Stimulated activated CD4-positive, alpha-beta T cell treated with anti-CD3 and anti-CD28 coated beads, Interleukin-12 subunit alpha, Interleukin-12 subunit beta, amount 100 ng/mL, for 4 hours (primary cell): ENCODE measurements at places on chromosomes 16 and 17.

- peak; percentile 79 for DNase-seq
These were observed 1.2 kb downstream of the HCRT start for GRCh38 chr17:42183741-42184711.

DNA sequence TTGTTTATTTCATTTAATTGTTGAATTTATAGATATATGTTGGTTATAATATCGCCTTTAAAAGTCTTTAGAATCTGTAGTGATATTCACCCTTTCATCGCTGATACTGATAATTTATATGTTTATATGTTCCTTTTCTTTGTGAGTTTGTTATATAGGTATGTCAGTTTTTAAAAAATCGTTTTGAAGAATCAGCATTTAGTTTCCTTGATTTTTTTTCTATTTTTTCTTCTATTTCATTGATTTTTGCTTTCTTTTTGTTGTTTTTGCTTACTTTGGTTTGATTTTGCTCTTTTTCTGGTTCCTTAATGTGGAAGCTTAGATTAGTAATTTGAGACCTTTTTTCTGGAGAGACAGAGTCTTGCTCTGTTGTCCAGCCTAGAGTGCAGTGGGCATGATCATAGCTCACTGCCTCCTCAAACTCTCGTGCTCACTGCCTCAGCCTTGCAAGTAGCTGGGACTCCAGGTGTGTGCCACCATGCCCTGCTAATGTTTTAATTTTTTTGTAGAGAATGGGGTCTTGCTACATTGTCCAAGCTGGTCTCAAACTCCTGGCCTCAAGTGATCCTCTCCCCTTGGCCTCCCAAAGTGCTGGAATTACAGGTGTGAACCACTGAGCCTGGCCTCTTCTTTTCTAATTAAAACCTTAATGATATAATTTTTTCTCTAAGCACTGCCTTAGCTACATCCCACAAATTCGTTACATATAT lies 7.5 kb downstream of the IST1 start:
- no peak for DNase-seq

DNA sequence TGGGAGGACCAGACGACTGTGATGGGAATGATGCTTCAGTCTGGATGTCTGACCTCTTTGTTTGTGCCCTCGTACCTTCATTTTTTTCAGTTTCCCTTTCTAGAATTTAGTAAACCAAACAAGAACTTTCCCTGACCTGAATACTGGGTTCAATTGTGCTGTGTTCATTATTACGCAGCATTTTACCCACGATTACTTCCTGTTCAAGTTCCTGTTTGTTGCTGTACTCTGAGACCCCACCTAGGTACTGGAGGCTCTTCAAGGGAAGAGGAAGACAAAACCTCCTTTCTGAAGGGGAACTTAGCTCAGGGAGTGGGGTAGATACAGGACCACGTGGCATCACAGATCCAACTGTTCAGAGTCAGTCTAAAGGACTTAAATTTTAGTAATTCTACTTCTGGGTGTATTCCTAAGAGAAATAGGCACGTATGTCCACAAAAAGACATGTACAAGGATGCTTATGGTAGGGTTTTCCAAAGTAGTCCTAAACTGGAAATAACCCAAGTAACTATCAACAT lies 9.2 kb upstream of the PRKCB start:
- no peak for DNase-seq

- DNase-seq = no peak
These were observed 64.8 kb upstream of the DOC2B start for GRCh38 chr17:246226-246625.

DNA sequence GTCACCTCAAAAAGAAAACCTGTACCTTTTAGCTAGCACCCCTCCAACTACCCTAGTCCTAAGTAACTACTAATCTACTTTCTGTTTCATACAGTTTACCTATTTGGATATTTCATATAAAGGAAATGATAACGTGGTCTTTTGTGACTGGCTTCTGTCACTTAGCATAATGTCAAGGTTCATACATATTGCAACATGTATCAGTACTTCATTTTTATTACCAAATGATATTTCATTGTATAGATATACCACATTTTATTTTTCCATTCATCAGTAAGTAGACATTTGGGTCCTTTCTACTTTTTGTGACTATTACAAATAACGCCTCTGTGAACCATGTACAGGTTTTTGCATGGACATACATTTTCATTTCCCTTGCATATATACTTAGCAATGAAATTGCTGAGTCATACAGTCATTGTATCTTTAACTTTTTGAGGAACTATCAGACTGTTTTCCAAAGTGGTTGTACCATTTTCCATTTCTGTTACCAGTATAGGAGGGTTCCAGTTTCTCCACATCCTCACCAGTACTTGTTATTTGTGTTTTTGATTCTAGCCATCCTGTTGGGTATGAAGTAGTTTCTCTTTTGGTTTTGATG lies 23.7 kb downstream of the MOSMO start:
- no peak for DNase-seq

DNA sequence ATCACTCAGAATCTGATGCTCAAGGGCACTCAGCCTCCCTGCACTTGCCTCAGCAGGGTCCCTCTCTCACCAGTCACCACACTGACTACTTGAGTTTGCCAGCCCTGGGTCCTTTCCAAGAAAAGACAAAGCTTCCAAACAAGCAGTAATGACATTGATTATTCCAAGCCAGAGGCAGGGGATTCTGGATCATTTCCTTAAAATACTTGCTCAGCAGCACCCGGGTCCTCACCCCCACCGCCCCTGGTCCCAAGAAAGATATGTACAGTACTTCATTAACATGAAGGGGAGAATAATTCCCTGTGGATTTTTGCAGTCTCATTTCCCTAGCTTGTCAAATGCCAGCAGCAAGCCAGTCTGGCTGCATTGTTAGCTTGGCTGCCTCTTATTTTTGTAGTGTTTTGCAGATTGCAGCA lies 83.2 kb upstream of the GNAO1 start:
- DNase-seq = no peak

GRCh38 chr17:34220752-34221395 lies 34.2 kb upstream of the CCL2 start:
- no peak for DNase-seq

GRCh38 chr16:10729104-10730048 lies 14.3 kb upstream of the NUBP1 start:
- no peak for DNase-seq

DNA sequence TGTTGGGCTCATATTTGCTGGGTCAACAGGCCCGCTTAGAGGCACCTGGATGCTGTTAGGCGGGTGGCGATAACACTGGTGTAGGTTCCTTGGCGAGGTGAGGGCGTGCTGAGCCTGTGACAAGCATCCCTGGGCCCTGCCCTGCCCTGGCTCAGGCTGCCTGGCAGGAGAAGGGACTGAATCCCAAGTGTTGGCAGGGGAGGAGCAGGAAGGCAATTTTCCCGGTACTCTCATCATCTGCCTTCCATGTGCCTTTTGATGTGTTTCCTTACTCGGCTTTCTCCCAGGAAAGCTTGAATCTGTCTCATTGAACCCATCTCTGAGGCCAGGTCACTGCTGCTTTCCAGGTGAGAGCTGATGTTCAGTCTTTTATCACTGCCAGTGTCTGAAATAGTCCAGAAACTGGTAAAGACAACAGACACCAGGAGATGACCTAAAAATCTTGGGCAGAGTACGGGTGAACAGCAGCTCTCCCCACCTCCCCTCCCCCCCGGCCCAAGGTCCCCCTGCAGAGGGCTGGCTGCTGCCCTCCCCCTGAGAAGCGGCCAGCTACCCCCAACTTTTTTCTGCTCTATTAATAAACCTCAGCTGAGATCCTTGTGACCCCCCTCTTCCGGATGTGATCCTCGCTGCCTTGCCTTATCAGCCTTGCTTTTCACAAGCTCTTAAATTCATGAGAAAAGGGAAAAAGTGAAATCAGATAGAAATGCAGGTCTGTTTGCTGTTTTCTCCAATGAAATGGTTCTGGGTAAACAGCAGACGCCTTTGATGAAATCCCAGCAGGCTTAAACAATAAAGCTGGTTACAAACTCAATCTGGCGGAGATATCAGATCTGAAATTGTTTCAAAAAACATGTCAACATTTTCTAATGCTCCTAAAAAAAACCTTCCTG lies 29.0 kb downstream of the RTN4RL1 start:
- no peak for DNase-seq

GRCh38 chr16:88610909-88611812 lies 27.2 kb upstream of the IL17C start:
- no peak for DNase-seq

DNA sequence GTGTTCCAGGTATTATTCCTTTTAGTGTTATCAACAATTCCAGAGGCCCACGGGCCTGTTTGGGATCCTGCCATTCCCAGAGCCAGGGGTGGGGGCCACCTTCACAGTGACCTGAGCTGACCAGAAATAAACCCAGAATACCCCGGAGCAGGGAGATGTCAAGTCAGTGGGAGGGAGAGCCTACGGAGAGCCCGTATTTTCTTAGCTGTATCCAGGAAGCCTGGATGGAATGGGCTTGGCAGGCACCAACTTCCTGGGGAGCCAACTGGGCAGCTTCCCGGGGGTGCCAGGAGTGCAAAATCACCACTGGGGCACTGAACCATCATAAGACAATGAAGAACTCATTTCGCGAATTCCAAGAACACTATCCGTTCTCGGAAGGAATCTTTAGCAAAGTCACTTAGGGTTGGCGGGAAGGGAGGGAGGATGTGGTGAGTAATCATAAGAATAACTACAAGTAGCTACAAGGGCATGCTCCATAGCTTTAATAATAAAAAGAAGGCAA lies 13.2 kb upstream of the MRTFB start:
- DNase-seq = no peak

GRCh38 chr16:52993179-52993578 lies 59.5 kb downstream of the CHD9NB start:
- no peak for DNase-seq

- DNase-seq = no peak
These were observed 29.7 kb downstream of the LRRC75A start for GRCh38 chr17:16462070-16462864.

DNA sequence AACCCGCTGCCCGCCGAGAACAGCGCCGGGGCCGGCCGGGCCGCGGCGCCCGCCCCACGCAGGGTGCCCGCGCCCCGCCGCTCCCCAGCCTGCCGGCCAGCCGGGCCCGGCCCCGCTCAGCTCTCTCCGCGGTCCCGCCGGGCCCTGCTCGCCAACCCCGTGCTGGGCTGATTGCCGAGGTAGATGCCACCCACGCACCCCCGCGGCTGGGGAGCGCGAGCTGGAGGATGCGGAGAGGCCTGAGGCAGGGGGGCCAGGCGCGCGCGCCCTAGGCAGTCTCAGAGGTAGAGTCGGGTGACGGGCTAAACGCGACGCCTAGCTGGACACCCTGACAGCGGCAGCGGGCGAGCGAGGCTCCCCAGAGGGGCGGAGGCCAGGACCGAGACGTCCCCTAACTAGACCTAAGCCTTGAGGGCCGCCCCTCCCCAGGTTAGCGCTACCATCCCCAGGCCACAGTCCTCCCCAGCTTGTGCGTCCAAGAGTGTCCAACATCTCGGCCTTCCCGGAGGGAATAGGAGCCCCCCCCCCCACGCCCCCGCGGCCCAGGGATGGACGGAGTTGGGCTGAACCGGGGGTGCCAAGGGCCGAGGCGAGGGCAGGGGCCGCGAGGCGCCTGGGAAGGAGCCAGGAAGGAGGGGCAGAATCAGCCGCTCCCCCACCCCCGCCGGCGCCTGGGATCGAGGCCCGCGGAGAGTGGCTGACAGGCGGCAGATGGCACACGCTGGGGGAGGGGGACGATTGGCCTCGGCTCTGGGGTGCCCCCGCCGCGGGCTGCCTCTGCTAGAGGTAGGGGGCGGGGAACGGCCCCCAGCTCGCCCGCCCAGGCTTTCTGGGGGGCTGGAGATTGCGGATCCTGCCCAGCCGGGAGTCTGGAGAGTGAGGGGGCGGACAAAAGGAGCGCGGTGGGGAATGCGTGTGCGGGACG lies 2.5 kb upstream of the ZNF423 start:
- peak; percentile 53 for DNase-seq

- peak; percentile 21 for DNase-seq
These were observed 7.6 kb downstream of the MYO1C start for GRCh38 chr17:1484676-1485422.

GRCh38 chr16:735982-736453 lies 4.8 kb downstream of the CIAO3 start:
- no peak for DNase-seq
